NCI-H2029 treated with DMSO at 0.1 percent for 48 hours (cell line): ENCODE measurements at places on chromosomes 16 and 17.

DNA sequence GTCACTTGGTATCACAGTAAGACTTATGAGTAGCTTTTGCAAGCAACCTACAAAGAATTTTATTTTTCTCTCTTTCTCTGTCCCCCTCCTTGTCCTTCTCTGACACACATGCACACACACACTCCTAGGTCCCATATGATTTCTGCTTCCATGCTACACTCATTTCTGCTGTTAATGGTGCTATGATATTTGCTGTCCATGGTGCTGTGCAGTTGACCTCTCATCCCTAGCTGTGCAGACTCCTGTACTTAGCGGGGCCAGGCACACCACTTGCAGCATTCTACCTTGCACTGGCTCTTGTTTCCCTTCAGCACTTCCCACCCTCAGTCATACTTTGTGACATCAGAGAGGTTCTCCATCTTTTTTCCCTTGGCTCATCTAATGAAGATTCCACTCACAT is 158.9 kb upstream of the CNTNAP4 start:
- DNase-seq, result no peak

GRCh38 chr17:19610879-19611278 is 37.7 kb upstream of the ALDH3A2 start:
- no peak for DNase-seq

DNA sequence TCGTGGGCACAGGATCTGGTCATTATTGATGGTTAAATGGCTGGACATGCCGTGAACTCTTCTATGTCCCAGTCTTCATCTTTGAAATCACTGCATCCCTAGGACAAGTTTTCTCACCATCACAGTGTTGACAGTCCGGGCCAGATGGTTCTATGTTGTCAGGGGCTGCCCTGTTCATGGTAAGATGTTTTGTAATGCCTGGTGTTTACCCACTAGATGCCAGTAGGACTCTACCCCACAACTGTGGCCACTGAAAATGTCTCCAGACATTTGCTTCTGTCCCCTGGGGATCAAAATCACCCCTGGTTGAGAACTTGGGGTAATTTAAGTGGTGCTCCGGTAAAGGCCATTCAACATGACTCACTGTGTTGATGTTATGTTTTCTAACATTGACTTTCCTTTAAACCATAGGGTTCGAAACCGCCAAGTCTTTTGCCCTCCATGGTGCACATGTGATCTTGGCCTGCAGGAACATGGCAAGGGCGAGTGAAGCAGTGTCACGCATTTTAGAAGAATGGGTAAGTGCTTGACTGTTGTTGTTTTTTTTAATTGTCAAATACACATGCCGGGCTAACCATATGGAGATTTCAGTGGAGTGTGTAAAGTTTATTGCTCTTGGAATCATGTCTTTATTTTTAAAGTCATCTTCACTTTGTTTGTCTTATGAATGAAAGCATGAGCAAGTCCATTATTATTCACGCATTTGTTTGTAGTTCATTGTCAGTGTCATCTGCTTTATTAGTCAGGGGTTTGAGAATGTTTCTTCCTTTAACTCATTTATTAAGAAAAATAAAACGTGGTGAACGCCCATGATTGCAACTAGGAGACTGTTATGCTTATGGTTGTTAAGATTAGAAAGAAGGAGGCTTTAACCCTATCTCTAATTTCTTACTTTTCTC is 64.6 kb downstream of the WWOX start:
- DNase-seq, result no peak

GRCh38 chr16:84988328-84989080 is 22.8 kb downstream of the ZDHHC7 start:
- DNase-seq, result no peak

DNA sequence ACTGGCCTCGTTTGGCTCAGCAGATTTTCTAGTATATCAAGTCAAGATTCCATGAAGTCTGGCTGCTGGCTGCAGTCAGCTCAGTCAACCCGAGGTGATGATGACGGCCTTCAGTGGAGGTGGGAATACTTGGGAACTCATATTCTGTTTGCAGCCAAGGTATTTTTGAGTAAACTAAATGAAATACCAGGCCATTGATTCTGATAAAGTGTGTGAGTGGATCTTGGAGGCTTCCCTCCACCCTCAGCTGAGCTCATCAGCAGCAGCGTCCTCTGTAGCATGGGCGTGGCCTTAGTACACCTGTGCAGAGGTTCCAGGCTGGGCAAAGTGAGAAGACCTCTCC is 22.0 kb upstream of the TACO1 start:
- no peak for DNase-seq

- peak; percentile 37 for DNase-seq
Measured at GRCh38 chr16:9138731-9139501, 47.5 kb downstream of the HAPSTR1 start.
